MG63 (cell line): ENCODE measurements at places on chromosomes 12 and 14.

DNA sequence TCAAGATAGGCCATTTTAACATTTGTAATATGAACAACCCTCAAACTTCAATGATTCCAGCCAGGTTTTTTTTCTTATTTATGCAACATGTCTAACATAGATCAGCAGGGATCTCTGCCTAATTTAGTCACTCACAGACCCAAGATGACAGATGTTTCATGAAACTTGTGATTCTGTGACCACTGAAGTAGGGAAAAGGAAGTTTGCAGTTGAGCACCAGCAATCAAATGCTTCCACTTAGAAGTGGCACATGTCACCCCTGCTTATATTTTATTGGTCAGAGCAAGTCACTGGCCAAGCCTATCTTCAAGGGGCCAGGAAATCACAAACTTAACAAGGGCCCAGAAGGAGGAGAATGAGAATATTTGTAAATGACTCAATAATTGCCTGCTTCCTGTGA, 150.6 kb downstream of the BCAT1 start:
- DNase-seq, result no peak

GRCh38 chr14:80636071-80636470, 305.5 kb downstream of the CEP128 start:
- DNase-seq, result no peak

DNA sequence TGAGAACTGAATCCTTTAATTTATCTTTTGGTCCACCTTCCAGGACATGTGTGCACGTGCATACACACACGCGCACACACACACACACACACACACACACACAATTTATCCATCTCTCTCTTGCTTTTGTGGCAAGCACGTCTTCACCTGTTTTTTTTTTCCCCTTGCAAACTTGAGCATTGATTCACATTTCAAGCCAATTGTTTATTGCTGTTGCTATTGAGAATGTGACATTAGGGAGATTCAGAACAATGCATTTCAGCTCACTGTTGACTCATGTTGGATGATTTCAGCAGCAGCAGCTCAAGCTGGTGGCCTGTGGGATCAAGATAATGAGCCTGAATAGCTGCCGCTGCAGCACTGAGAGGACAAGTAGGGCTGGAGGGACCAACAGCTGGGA, 128.9 kb downstream of the SNAPC1 start:
- DNase-seq, result peak; percentile 1

- no peak for DNase-seq
These were observed 26.9 kb downstream of the ZFC3H1 start for GRCh38 chr12:71636704-71637115.

DNA sequence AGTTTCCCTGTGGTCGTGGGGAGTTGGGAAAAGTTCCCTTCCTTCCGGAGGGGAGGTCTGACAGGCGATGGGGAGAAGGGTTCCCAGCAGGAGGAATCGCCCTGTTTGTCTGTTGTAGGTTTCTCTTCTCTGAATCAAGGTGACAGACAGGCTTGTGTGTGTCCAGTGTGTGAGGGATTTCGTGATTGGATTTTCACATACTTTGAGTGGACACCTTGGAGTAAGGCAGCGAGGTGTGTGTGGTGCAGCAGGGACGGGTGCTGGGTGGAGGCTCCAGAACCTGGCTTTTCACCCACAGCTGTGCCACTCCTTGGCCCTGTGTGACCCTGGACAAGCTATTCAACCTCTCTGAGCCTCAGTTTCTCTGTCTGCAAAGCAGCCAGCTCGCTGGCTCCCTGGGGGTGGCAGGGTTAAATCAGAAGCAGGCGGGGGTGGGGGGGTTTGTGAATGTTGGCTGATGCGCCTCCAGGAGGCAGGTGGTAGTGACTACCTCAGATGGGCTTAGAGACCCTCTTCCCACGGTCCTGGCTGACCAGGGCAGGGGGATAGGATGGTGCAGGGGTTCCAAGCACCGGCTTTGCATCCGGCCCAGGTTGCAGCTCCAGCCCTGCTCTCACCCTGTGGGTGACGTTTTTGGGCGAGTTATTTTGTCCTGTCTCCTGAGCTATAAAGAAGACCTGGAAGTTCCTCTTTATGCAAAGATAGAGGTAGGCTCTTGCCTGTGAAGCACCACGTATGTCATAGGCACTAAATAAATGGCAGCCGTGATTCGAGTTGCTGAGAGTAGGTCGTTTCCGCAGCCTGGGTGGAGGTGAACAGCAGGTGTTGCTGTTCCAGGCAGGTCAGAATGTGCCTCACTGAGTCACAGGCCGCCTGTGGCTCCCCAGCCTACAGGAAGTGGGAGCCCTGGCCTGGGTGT, 679 bp downstream of the BDKRB2 start:
- no peak for DNase-seq

DNA sequence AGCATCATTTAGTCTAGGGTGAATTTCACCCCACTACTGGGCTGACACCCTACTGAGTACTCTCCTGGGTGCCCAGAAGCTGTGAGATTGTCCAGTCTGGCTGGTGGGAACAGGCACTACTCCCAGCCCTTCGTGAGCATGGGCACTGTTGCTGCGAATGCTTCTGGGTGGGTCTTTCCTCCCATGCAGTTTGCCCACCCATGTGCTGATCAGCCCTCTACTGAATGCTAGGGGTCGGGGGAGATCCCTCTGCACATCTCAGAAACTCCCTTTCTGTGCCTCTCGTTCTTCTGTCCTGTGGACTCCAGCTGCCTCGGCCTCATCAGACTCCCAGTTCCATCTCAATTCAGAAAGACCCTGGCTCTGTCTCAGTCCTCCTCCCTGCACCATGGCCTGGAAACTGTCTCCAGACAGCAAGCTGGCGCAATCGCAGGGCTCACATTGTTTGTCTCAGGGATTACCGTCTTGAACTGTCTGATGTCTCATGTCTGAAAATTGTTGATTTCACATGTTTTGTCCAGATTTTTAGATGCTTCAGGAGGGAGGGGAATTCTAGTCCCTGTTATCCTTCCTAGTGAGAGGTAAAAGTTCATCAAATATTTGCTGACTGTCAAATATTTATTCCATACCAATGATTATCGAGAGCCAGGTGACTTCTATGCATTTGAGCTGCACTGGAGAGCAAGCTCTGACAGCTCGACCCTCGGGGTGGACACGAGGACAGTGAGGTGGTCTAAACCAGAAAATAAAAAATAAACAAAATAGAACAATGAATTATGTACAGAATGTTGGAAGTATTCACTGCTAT, 316.6 kb upstream of the RTL1 start:
- no peak for DNase-seq

GRCh38 chr12:79200176-79200575, 335.6 kb downstream of the SYT1 start:
- no peak for DNase-seq

DNA sequence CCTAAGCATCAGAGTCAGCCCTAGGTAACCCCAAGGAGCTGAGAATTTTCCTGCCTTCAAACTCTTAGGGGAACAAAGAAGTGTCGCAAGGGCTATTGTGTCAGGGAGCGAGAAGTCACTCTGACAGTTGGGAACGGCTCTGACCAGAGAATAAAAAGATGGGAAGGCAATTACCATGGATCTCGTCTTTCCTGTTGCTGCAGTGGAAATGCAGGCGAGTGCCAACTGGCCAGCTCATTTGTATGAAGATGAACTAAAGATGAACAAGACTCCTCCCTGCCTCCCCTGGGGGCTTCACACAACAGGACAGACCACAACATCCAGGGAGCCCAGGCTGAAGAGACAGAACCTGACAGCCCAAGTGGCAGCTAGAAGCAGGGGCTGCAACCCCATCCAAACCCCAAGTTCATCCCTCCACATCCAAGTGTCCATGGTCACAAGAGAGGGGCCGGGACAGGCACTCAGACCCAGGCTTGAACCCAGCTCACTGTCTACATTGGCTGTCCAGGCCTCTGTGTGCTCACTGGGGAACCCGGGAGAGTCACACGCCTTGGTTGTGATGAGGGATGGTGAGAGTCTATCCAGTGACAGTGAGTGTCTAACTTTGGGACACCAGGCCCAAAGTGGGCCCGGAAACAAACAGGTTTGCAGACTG, 322.4 kb downstream of the BCL11B start:
- DNase-seq, result no peak

GRCh38 chr12:2027351-2027750, 23.1 kb upstream of the DCP1B start:
- no peak for DNase-seq

DNA sequence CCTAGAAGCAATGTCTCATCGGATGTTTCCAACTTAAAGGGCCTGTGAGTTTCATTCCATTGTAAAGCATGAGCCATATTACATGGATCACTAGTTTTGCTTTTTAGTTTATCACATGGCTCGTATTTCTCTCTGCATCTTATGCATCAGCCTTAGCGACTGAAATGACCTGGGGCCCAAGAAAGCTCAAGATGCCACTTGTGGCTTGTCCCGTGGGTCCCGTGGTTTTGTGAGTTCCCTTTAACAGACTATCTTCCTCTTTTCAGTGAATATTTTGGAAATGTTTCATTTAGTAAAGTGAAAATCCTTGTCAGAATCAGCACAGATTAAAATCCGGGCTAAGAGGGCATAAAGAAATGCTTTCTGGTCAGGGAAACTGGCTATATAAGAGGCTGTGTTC, 86.2 kb upstream of the PPM1H start:
- DNase-seq, result no peak

GRCh38 chr12:82800185-82800584, 113.5 kb downstream of the TMTC2 start:
- DNase-seq, result no peak

- DNase-seq, result no peak
These were observed 387.9 kb downstream of the SYT1 start for GRCh38 chr12:79252358-79253075.

DNA sequence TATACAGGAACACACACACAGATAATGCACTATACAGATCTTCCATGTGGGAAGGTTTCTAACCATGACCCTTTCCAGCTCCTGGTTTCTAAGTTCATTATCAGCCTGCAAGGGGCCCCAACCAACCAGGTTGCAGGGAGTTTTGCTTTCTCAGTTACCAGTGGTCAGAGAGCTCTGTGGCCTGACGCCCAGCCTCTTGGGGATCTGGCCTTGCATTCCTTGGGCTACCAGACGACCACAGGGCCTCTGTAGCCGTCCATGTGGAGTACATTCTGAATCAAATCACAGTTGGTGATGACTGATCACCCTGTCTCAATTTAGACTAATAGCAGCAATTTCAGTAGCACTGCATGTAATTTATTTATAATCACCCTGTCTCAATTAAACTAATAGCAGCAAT, 47.5 kb downstream of the PAH start:
- no peak for DNase-seq

- no peak for DNase-seq
These were observed 595.5 kb downstream of the GALC start for GRCh38 chr14:87397499-87397898.

GRCh38 chr12:77995436-77996167, 164.9 kb downstream of the NAV3 start:
- DNase-seq, result peak; percentile 3

DNA sequence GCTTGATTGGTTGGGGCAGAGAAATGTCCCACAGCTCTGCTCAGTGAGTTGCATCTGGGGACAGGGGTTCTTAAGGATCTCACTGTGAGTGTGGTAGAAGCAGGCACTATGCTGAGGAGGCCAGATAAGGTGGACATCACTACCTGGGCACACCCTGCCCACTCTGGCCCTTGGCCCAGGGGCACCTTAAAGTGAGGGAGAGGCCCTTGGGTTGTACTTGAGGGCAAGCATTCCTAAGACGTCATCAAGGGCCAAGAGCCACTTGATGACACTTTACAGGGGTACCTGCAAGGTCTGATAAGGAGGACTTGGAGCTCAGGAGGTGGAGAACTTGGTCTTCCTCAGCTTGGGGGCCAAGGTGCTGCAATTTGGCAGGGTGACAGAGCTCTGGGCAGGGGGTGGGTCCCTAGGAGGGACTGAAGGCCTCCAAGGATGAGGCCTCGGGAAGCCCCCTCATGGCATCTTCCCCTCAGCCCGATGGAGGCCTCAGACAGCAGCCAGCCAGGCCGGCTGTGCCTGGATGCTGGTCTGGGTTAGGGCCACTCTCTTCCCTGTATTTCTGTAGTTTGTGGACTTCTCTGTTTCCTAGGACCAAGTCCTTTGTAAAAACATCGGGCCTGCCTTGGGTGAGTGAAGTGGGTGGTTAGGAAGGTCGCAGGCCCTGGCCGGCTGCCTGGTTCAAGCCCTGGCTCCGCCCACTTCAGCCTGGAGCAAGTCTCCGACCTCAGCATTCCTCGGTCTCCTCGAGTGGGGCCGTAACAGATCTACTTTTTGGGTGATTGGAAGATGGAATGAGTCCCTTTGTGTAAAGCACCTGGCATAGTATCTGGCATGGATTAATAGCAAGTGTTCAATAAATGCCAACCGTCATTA, 24.8 kb downstream of the GPR68 start:
- no peak for DNase-seq

GRCh38 chr14:72753044-72753710, 140.7 kb downstream of the DPF3 start:
- DNase-seq, result no peak

- DNase-seq, result no peak
These were observed 65.6 kb downstream of the TESC start for GRCh38 chr12:117033382-117034221.

GRCh38 chr14:28813810-28814209, 47.2 kb downstream of the FOXG1 start:
- peak; percentile 13 for DNase-seq

- no peak for DNase-seq
These were observed 234.5 kb upstream of the SSTR1 start for GRCh38 chr14:37972941-37973887.

DNA sequence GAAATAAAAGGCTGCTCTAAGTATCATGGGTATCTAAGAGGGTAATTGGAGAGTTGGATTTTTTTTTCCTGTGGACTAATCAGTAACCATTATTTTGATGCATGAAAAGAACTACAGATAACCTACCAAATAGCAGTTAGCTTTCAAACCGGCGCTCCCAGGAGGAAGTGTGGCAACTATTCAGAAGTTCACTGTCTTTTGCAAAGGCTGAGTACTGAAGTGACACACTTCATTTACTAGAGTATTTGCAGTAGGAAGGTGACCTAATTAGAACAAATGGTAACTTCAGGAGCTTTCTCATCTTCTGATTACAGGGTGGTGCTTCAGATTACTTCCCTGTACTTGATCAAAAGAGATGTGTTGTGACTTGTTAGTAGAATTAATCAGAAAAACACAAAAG, 87.7 kb downstream of the PELI2 start:
- no peak for DNase-seq

- no peak for DNase-seq
These were observed 40.3 kb downstream of the BAZ2A start for GRCh38 chr12:56589783-56590182.

- no peak for DNase-seq
These were observed 39.8 kb downstream of the PPP1R12A start for GRCh38 chr12:79895071-79895470.

DNA sequence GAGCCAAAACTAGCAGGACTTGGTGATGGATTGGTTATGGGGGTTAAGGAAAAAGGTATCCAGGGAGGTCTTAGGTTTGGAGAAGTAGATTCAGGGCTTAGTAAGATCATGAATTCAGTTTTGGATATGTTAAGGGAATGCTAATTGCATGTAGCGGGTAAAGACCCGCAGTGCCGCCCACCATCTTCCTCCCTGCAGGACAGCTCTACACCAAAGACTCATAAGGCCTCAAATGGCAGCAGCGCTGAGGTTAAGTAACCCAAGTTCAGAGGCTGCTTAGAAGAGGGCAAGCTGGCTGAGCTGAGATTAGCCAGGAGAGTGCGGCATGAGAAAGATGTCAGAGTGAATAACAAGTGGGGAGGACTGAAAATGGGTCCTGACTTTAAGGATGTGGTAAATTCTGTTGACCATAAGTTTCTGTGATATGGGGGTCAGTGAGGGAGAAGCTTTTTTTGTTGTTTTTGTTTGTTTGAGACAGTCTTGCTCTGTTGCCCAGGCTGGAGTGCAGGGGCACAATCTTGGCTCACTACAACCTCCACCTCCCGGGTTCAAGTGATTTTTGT, 26.2 kb downstream of the RAD9B start:
- DNase-seq, result no peak

GRCh38 chr12:26524862-26525465, 308.0 kb downstream of the ITPR2 start:
- DNase-seq, result peak; percentile 3
